Stimulated activated CD8-positive, alpha-beta memory T cell treated with anti-CD3 and anti-CD28 coated beads, Interleukin-12 subunit alpha, Interleukin-12 subunit beta, amount 100 ng/mL, for 4 hours (primary cell): ENCODE measurements at places on chromosomes 1 and 21.

DNA sequence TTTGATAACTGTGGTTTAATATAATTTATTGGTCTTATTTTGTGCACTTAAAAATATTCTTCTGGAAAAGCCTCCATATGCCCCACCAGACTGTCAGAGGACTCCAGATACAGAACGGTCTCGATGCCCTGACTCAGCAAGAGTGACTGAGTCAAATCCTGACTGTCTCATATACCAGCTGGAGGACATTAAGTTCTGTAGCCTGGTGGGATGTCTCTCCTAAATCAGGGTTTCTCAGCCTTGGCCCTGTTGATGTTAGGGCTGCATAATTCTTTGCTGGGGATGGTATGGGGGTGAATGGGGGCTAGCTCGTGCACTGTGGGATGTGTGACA, 67.7 kb upstream of the TLR5 start:
- no peak for DNase-seq

- no peak for DNase-seq
Observed at GRCh38 chr1:225772323-225772768, 5.3 kb upstream of the SRP9 start.

- no peak for DNase-seq
Observed at GRCh38 chr1:188089461-188089860, 1260.7 kb downstream of the PLA2G4A start.

DNA sequence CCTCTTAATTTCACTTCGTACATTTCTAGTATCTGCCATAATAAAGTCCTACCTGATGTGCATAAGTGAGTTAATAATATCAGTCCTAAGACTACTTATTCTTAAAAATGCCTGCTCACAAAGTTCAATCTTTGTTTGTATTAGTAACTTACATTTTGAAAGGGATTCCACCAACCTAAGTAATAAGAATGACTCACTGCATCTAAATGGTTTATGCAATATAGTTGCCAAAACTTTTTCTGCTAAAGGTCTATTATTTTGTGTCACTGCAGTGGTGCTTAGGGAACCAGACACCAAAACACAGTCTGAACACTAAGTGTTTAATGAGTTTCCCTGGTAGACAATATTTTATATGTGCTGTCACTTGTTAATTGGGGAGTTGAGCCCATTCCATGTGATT, 1.8 kb downstream of the ZNF669 start:
- DNase-seq = no peak

DNA sequence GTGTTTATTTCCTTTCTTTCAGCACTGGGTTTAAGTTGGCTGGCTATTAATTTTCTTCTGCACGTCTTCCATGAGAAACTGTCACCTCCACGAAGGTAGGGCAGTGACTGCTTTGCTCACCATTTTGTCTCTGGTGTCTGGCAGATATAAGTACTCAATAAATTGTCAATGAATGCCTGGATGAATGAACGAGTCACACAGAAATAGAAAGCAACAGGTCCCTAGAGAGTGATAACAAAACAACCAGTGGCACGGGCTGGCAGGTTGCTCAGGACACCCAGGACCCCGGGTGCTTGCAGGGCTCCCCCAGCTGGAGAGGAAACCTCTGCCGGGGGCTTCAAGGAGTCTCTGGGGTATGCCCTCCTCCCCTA, 3.2 kb upstream of the MYOC start:
- DNase-seq = no peak
